ENCODE measurements at places on chromosomes 5 and 9.

GRCh38 chr5:109083937-109084336, 325.8 kb downstream of the PJA2 start:
- no peak for DNase-seq

- no peak for DNase-seq
Measured at GRCh38 chr5:176742246-176743105, 67.9 kb upstream of the UNC5A start.

DNA sequence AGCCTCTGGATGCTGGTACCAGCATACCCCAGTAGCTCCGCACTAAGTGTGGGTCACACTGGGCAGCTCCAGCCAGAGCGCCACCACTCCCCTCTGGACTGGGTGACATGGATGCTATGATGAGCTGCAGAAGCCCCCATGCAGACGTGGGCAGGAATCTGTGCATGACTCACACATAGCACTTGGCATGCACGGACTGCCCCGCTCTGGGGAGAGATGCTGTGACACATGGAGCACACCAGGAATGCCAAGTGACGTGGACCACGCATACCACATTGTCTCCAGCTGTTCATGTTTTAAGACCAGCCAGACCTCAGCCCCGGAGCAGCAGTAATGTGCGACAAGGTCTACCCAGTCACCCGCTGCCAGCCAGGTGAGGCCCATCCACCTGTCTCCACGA, 64.1 kb downstream of the SEMA4D start:
- peak; percentile 39 for DNase-seq

DNA sequence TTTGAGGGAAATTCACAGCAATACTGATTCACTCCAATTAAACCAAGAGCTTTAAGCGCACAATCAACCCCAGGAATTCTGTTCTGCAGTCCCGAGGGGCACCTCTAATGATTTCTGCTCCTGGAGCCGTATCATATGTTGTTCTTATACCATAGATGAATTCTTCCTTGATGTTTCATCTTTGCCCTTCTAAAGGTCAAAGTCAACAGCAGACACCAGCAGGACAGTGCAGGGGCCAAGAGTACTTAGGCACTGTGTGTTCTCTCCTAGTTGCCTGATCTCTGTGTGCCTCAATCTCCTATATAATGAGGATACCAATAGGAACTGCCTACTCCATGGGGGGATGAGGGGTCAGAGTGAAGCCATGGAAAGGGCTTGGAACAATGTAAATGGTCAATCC, 16.5 kb downstream of the EPB41L4B start:
- DNase-seq = no peak

DNA sequence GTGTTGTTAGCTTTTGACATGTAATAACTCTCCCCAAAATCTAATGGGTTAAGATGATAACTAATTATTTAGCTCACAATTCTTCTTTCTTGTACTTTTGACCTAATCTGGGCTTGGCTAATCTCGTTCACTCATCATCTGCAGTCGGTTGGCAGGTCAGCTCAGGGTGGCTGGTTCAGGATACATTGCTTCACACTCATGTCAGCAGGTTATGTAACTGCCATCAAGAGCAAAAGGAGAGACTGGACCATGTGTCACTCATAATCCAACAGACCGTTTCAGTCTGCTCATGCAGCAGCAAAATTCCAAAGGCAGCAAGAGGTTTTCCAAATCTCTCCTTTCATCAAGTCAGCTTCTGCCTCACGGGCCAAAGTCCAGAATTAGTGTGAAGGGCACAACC, 998.4 kb upstream of the CTNND2 start:
- DNase-seq = no peak

- DNase-seq = no peak
Measured at GRCh38 chr5:180353048-180353979, at the start of gene GFPT2. TSS of gene GFPT2 (minus strand) at chr5:180353336. CDS start at chr5:180353217, 119 bp downstream.

- no peak for DNase-seq
Measured at GRCh38 chr9:111904891-111905291, 8.3 kb downstream of the UGCG start.

GRCh38 chr5:9707732-9708462, 77.7 kb upstream of the TAS2R1 start:
- DNase-seq = no peak

GRCh38 chr9:130955947-130956621, 17.0 kb upstream of the FIBCD1 start:
- DNase-seq = no peak

DNA sequence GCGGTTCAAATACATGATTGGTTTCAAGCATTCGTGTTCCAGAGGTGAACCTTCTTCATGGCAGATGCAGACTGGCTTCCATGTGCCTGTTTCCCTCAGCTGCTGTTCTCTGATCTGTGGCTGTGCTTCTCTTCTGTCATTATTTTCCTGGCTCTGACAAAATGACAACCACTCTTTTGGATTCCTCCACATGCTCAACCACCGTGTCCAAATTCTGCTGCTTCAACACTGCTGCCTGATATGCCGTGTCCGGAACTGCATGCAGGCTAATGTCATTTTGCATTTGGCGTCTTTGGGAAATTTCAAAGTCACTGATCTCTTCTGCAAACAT, 368.7 kb upstream of the ZNF608 start:
- DNase-seq = no peak

- DNase-seq = no peak
Measured at GRCh38 chr5:4137781-4138180, 542.1 kb downstream of the IRX1 start.

DNA sequence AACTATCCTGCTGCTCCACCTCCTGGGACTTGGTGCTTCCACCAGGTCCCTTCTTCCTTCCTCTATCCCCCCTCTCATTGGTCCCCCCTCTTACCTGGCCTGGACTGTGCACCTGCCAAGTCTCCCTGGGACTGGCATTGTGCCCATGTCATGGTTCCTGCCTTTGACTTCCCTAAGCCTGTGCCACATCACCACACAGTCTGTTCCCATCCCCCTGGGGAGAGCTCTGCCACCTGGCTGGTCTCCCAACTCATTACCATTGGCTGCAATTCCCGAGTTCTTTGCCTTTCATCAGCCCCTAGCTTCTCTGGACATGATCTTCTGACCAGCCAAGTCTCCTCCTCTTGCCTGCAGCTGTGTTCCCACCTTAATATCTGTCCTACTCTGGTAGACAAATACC, 180.3 kb downstream of the SREK1 start:
- no peak for DNase-seq

DNA sequence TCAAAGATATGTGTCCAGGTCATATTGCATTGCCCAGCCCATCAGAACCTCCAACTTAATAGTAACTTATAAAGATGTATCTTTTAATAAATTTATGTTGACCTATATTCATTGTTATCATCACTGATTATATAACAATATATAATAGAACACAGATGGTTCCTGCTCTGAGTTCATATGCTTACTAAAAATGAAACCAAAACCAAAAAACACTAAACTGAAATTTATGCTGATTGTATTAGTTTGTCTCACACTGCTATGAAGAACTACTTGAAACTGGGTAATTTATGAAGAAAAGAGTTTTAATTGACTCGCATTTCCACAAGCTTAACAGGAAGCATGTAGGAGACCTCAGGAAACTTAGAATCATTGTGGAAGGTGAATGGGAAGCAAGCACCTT, 462.5 kb upstream of the TYRP1 start:
- DNase-seq = no peak

DNA sequence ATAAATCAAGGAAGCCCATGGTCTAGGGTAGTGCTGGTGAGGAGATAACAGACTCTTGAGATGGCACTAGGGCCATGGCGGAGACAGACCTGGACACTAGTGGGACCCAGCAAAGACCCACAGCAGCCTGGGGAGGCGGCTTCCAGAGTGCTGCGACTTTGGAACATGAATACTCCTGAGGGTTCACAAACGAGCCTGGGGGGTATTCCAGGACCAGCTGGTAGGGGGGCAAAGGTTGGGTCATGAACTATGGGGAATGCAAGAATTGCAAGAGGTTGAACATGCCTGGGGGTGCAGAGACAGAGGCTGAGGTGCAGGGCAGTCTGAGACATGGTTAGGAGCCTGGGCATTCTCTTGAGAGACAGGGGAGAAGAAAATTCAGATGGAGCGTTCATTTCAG, 43.8 kb upstream of the SPTLC1 start:
- no peak for DNase-seq

DNA sequence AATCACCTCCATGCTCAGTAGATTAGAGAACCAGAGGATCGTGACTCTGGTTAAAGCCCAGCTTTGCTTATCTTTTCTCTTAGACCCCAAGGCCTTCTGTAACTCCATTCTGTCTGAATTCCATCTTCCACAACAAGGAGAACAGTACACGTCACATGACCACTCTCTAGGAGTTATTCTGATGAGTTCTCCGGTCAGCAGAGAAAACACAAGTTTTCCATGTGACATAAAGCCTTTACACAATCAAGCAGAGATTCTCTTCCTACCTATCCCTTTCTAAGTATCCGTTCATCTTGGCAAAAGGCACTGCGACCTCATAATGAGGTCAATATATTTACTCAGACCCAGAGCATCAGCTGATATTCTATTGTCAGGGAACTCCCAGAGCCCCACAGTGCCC, 112.3 kb downstream of the TRPM6 start:
- DNase-seq = no peak

All from BJ (cell line).